ENCODE measurements at places on chromosomes 11 and 22.

DNA sequence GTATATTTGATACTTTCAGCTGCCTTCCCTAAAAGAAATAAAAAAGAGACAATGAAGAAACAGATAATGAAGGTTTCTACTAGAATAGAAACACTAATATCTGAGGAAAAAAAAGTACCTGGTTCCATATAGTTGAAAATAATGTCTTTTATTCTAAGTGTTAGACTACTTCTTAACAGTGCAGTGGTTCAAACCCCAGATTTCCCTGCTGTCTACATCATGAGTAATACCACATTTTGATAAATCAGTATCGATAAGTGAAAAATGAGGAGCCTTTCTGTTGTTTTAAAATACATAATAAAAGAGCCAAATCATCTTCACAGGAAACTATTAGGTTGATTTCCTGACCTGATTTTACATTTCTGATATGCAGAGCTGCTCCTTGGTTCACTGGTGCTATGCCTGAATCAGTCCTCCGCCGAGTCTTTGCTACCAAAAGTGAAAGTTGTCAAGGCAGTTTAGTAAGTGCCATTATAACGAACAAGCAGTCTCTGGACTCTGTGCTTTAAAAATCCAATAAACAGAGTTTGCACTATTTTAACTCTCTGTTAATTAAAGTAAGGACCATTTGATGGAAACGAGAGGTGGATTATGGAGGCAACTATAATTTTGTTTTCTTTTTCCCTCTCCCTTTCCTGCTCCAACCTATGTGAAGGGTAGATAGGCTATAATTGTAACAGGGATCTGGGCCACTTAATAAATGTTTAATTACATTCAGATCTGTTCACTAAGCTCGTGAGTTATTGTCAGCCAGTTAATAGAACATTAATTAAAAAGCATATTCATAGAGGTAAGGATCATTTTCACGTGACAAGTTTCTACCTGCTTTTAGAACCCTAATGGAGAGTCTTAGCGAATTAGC, 724.5 kb upstream of the RAG2 start:
- H3K27me3 ChIP-seq, result no peaks in the 10 kb centered on the region
- DNase-seq, result no peak
- H3K4me3 ChIP-seq, result no peak overlapping the region
- H3K27ac ChIP-seq, result no peak overlapping the region
- no peaks in the 10 kb centered on the region for H3K4me1 ChIP-seq

DNA sequence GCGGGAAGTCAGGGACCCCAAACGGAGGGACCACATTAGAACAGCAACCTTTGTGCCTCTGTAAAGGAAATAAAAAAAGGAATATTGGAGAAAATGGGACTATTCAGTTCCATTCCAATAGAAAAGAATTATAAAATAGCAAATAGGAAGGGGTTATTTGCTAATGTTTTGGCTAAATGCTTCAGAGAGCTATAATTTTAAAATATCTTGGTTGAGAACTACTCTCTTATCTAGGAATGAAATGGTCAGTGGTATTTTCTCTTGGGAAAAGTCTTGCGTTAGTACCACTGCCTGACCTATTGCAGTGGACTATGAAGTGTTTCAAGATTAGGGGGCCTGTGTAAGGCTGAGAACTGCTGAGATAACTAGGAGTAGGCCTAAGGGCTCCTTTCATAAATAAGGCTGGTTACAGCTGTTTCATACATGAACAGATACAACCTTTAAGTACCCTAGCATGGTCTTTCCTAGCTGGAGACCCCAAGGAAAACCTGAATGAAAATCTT, 6.9 kb upstream of the WEE1 start:
- H3K36me3 ChIP-seq, result no peaks in the 10 kb centered on the region
- no peaks in the 10 kb centered on the region for H3K27me3 ChIP-seq
- no peak for DNase-seq
- peaks cover 46% of the 10 kb centered on the region for H3K4me1 ChIP-seq
- peak overlapping the region; percentile 66 for H3K27ac ChIP-seq

DNA sequence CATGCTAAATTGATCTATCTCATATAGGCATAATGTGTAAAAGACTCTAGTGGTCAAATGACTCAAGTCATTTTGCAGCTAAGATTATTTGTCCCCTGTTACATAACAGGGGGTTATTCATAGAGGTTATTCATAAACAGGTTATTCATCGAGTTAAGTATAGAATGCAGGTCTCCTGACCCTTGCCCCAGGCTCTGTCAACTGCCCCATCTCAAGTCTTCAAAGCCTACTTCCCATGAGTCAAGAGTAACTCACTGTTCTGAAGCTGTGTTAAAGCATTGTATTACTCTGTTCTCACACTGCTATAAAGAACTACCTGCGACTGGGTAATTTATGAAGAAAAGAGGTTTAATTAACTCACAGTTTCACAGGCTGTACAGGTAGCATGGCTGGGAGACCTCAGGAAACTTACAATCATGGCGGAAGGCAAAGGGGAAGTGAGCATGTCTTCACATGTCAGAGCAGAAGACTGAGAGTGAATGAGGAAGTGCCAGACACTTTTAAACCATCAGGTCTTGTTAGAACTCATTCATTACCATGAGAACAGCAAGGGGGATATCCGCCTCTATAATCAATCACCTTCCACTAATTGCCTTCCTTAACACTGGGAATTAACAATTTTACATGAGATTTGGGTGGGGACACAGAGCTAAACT, 226.2 kb upstream of the BLID start:
- no peak overlapping the region for H3K27ac ChIP-seq
- H3K36me3 ChIP-seq, result no peaks in the 10 kb centered on the region
- no peak for DNase-seq
- H3K27me3 ChIP-seq, result no peaks in the 10 kb centered on the region
- H3K4me1 ChIP-seq, result no peaks in the 10 kb centered on the region
- H3K4me3 ChIP-seq, result no peak overlapping the region

DNA sequence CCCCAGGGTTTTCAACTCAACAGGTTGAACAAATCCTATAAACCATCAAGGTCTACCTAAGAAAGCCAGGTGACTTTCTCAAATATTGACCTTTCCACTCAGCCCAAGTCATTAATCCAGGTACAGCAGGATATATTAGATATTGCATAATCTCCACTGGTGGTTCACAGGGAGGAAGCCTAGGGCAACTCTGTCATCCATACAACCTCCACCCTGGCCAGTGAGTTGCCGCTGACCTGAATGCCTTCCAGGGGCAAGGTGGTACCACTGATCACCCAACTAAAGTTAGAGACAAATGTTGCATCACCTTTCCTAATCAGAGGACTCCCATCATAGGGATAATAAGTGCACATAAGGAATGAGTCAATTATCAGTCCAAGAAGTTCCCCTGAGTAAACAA, 22.9 kb downstream of the GUCD1 start:
- peak; percentile 45 for DNase-seq
- no peak overlapping the region for H3K27ac ChIP-seq
- peaks cover 38% of the 10 kb centered on the region for H3K4me1 ChIP-seq
- H3K4me3 ChIP-seq, result no peak overlapping the region

All from body of pancreas (tissue), 4 donors.